ENCODE measurements at places on chromosomes 2 and 18. TPM values are rescaled to one million over a fixed set of nuclear protein-coding genes. Genes with fewer than 3 reads are reported as not detected.

Gene GULP1
- 40.1 TPM for total RNA-seq

- DNase-seq, result no peak
Observed at GRCh38 chr2:161709428-161709827, 85.2 kb downstream of the SLC4A10 start.

Gene RAPH1
- 13.1 TPM for total RNA-seq

DNA sequence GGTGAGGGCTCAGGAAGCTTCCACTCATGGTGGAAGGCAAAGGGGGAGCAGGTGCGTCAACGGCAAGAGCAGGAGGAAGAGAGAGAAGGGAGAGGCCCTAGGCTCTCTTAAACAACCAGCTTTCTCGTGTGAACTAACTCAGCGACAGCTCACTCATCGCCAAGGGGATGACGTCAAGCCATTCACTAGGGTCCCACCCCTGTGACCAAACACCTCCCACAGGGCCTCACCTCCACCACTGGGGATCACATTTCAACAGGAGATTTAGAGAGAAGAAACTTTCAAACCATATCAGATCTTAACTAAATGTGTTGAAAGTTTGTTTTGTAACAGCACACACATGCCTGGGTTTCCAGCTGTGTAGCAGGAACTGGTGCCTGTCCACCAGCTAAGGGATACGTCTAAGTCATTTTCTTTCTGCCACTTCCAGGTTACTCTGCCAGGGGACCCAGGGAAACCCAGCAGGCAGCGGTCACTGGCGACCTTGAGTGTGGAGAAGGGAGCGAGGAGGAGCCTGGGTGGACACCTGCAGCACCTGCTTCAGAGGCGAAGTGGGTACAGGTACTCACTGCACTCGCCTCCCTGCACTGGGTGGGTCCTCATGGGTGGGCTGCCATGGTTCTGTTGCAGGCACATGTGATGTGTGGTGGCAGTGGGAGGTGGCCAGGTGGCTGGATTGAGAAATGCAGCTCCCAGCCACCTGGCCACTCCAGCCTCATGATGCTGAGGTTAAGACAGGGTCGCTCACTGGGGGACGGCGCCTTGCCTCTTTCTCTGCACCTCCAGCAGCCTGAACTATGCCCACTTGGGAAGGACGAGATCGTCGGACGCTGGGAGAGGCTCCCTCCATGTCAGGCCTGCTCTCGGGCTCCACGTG is 8.4 kb upstream of the GPC1 start:
- DNase-seq, result peak; percentile 85

Gene DSG4
- total RNA-seq, result not detected

Gene M1AP
- not detected for total RNA-seq

All from IMR-90 (cell line).